ENCODE measurements at places on chromosomes 3 and 15.

GRCh38 chr15:93029214-93029835 lies 59.7 kb downstream of the RGMA start:
- no peak for DNase-seq

- DNase-seq = peak; percentile 4
These were observed 285.1 kb upstream of the MANF start for GRCh38 chr3:51099794-51100535.

- DNase-seq = no peak
These were observed 16.4 kb upstream of the ALDH1A3 start for GRCh38 chr15:100863075-100863795.

- DNase-seq = no peak
These were observed 92.2 kb downstream of the KLHL25 start for GRCh38 chr15:85702321-85703101.

GRCh38 chr3:89372456-89372855 lies 265.0 kb downstream of the EPHA3 start:
- no peak for DNase-seq

DNA sequence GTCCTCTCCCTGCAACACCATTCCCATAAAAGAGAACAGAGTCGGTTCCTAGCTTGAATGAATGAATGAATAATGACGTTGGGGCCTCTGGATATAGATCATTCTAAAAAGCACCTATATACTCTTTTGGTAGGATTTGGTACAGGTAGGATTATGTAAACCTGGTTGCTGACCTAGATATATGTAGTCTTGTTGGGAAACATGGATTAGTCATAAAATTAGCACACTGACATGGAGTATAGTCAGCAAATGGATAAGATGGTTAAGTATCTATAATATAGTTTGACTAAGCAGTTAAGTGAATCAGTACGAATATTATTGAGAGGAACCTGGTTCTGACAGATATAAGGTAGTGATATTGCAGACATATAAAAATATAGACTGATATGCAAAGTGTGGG lies 142.5 kb downstream of the FILIP1L start:
- DNase-seq = no peak

DNA sequence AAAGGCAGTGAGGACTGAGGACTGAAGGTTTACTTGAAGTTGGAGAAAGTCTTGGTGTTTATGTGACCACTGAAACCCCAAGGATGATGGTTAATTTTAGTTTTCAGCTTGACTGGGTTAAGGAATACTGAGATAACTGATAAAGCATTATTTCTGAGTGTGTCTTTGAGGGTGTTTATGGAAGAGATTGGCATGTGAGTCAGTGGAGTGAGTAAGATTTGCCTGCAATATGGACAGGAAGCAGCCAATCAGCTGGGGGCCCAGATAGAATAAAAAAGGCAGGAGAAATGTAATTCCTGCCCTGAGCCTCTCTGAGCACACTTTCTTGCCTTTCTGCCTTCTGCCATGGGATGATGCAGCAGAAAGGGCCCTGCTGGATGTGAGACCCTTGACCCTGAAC lies 92.4 kb downstream of the KBTBD8 start:
- DNase-seq = peak; percentile 45

- DNase-seq = peak; percentile 93
These were observed 93.2 kb upstream of the MBNL1 start for GRCh38 chr3:152175528-152175889.

- peak; percentile 85 for DNase-seq
These were observed 72.5 kb downstream of the SNTN start for GRCh38 chr3:63724987-63725386.

- no peak for DNase-seq
These were observed 5.2 kb downstream of the LOXL1 start for GRCh38 chr15:73931441-73931840.

DNA sequence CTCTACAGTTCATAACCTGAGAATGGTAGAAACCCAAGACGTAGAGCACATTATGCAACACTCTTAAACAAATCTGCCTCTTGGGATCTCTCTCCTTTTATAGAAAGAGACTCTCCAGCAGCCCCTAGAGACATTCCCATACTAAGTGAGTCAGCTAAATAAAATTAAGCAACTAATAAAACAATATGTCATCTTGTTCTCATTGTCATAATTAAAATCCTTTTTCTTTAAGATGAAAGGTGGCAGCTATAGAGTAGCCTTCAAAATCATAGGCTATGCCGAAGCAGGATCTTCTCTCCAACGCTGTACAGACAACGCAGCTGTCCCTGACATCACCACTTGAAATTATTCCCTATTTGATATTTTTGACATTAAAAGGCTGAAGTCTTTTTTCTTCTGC lies 790.0 kb downstream of the FHIT start:
- no peak for DNase-seq

GRCh38 chr15:58515807-58516206 lies 84.0 kb downstream of the LIPC start:
- no peak for DNase-seq

- no peak for DNase-seq
These were observed 173.0 kb upstream of the AZI2 start for GRCh38 chr3:28521663-28522062.

- DNase-seq = no peak
These were observed 63.6 kb upstream of the BOC start for GRCh38 chr3:113147681-113148261.

GRCh38 chr3:183264268-183264667 lies 11.2 kb downstream of the B3GNT5 start:
- DNase-seq = no peak

DNA sequence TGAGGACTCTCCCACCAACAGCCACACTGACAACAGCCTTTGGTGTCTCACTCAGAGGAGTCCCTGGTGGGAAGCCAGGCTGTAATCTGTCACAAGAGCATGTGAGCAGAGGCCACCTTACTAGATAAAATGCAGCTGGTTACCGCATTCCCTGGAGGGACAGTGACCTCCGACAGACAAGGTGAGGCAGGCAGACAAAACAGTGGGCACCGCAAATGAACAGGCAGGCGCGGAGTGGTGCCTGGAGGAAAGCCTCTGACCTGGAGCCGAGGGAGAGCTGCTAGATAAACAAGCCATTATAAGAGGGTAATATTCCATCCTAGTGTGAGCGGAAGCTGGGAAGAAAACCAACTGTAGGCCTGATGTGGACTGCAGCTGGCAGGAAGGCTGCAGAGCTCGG lies 736.4 kb downstream of the FHIT start:
- no peak for DNase-seq

DNA sequence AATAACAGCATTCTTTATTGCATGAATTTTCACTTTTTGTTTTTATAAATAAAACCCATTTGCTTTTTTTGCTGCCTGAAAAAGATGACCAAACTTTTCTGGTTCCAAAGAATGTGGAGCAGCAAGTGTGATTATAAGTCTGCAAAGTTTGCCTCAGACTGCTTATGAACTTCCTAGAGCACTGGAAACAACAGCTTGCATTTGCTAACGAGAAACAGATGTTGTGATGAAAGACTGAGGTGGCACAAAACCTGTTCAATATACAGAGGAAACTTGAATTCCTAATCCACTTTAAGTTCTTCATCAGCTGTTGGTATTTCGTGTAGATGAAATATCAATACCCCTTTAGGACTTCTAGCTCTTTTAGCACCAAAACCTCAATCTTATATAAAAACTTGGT lies 9.3 kb downstream of the ZPLD1 start:
- peak; percentile 14 for DNase-seq

- DNase-seq = no peak
These were observed 36.8 kb upstream of the ZDHHC23 start for GRCh38 chr3:113910966-113911365.

DNA sequence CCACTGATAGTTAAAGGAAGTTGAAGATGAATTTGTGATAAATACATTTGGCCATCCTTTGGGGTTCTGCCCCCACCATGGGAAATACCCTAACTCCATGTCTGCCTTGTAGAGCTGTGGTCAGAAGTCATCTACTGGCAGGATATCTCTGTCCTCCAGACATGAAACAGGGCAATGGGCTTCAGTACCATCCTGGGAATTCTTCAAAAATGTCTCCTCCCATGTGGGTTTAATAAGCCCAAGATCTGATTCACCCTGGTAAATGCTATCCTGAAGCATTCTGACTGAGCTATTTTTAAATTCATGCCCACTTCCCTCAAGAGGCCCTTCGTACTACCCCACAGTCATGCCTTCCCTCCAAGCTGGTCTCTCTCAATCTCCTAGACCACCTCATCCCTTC lies 113.7 kb upstream of the SLC25A36 start:
- DNase-seq = no peak

- no peak for DNase-seq
These were observed 119.2 kb downstream of the OSBPL10 start for GRCh38 chr3:31861826-31862225.

GRCh38 chr3:13769422-13769821 lies 110.4 kb downstream of the WNT7A start:
- DNase-seq = no peak

DNA sequence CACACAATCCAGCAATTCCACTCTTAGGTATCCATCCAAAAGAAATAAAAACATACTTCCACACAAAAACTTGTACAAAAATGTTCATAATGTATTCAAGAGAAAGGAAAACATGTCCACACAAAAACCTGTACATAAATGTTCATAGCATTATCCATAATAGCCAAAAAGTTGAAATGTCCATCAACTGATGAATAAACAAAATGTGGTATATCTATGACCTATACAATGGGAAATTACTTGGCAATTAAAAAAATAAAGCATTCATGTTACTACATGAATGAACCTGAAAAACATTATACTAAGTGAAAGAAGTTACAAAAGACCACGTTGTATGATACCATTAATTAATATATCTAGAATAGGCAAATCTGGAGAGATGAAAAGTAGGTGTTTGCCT lies 17.9 kb downstream of the FRMD5 start:
- no peak for DNase-seq

- DNase-seq = no peak
These were observed 95.7 kb downstream of the NSUN3 start for GRCh38 chr3:94158512-94158911.

DNA sequence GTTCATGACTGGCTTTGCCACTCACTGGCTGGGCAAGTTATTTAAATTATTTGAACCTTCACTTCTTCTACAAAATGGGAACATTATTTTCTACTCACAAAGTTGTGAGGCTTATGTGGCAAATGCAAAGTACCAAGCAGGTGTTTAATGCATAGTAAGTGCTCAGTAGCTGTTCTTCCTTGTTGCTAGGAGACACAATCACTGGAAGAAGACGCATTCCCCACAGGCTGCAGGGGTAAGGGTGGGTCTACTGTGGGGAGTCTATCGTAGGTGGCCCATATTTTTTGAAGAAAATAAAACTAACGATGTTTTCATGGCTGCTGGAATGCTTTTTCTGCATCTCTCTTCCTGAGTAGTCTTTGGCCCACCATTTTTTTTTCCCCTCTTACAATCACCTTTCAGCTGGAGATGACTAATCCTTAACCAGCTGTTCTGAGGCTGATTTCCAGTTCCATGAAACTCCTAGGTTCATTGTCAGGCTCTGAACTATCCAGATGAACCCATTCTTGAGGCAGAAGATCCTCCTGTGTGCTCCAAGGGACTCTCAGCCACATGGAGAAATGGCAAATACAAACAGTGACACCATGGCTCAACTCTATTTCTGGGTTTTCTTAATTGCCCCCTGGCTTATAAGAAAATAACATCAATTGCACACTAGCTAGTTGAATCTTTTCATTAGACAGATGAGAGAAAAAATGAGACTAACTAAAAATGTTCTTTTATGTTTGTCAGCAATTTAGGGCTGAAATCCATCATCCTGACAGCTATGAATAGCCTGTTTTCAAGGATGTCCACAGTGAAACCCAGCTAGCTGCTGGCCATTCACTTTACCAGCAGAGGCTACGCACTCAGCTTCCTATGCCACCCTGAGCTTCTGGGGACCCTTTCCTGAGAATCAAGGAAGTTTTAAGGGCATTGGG lies 108.3 kb upstream of the ETV5 start:
- DNase-seq = no peak

GRCh38 chr3:139355476-139355875 lies 11.7 kb downstream of the MRPS22 start:
- DNase-seq = no peak

DNA sequence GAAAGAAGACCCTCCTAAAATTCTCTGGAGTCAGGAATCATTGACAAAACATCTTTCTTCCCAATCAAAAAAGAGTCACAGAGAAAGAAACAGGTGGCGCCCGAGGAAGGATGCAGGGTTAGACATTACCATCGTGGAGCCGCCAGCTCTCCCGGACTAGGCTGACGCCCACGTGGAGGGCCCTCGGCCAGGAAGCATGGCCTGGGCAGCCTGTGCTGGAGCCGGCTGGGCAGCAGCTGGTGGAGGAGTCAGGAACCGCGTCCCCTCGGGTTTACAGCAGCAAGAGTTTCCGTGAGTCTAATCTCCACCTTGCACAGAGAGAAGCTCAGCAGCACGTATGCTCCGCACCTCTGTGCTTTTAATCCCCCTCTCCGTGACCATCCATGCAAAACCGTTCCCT lies 533.7 kb upstream of the ATP11B start:
- DNase-seq = no peak

DNA sequence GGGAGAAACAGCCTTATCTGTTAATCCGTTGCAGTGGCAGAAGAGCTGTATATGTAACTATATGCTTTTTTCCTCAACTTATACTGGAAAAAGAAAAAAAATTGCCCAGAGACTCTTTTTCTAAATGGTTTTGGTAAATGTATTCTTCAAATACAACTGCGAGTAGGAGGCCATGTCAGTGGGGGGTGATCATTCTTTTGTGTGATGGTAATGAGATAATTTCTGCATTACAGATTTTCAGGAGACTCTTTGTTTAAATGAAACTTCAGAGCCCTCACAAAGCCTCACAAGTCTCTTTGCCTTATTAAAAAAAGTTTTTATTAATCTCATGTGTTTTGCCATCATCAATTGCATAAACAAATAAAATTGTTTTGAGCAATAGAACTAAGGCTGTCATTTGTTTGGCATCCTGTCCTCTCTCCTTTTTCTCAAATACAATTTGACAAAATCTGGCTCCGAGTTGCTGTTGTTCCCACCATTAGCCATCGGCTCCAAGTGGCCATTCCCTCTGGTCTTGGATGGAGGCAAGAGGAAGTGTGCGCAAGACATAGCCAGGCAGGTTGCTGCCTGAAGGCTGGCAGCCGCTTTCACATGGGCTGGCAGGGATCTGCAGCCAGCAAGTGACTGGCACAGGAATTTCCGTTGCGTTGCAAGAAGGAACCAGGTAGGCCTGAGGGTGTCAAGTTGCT lies 116.7 kb downstream of the FNDC3B start:
- DNase-seq = no peak

- no peak for DNase-seq
These were observed 22.2 kb downstream of the MELTF start for GRCh38 chr3:197007296-197007940.

DNA sequence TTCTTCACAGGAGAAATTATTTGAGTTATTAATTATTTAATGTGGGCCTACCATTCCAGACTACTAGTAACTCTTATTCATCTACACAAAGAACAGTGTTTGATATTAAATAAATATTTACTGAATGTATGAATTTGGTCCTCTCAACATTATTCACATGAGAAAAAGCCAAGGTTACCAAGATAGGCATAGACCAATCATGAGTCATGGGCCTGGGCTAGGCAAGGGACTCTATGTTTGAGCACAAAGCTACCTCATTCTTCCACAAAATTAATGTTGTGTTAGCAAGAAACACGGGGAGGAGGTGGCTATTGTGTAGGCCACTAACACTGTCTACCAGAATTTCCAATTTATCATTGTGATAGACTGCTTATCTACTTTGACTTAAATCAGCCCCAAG lies 115.7 kb downstream of the SERPINI1 start:
- DNase-seq = no peak
